ENCODE measurements at places on chromosomes 5 and 9. TPM values are rescaled to one million over a fixed set of nuclear protein-coding genes. Genes with fewer than 3 reads are reported as not detected.

C5orf34 gene
- total RNA-seq: 2.4 TPM

SPINK13 gene
- total RNA-seq: not detected

ANKRD31 gene
- 0.05 TPM for total RNA-seq

CER1 gene
- total RNA-seq: not detected

PCDHGB1 gene
- total RNA-seq: 1.4 TPM

SLC6A7 gene
- not detected for total RNA-seq

ARID3C gene
- 0.51 TPM for total RNA-seq

WDR38 gene
- total RNA-seq: not detected

PCDH12 gene
- 60.9 TPM for total RNA-seq

NIPAL4 gene
- not detected for total RNA-seq

ADCY2 gene
- not detected for total RNA-seq

PCDHGA5 gene
- total RNA-seq: 0.74 TPM

WWC1 gene
- total RNA-seq: 26.2 TPM

TLN1 gene
- 250 TPM for total RNA-seq

BSPRY gene
- total RNA-seq: not detected

GAPT gene
- not detected for total RNA-seq

SKIC3 gene
- total RNA-seq: 119 TPM

PTTG1 gene
- 190 TPM for total RNA-seq

TAF1L gene
- total RNA-seq: under 0.01 TPM

NUTM2F gene
- total RNA-seq: not detected

VCAN gene
- total RNA-seq: 5.7 TPM

PLCXD3 gene
- 0.51 TPM for total RNA-seq

TXNDC8 gene
- not detected for total RNA-seq

PBX3 gene
- 10.2 TPM for total RNA-seq

RNF130 gene
- total RNA-seq: 61.6 TPM

NAIP gene
- 3.2 TPM for total RNA-seq

PDE8B gene
- total RNA-seq: under 0.01 TPM

PCDHAC2 gene
- 0.34 TPM for total RNA-seq

GRM6 gene
- total RNA-seq: not detected

PRKAA1 gene
- total RNA-seq: 136 TPM
